Hippocampal formation (tissue), 2 donors: ENCODE measurements at places on chromosomes 11 and 22.
A peak's percentile ranks its signal among the peaks of the same experiment; 100 is the strongest.

GRCh38 chr22:46595545-46595944, 24.6 kb upstream of the GRAMD4 start:
- no peak for DNase-seq

GRCh38 chr11:73195191-73196007, 22.7 kb upstream of the P2RY2 start:
- no peak for DNase-seq

DNA sequence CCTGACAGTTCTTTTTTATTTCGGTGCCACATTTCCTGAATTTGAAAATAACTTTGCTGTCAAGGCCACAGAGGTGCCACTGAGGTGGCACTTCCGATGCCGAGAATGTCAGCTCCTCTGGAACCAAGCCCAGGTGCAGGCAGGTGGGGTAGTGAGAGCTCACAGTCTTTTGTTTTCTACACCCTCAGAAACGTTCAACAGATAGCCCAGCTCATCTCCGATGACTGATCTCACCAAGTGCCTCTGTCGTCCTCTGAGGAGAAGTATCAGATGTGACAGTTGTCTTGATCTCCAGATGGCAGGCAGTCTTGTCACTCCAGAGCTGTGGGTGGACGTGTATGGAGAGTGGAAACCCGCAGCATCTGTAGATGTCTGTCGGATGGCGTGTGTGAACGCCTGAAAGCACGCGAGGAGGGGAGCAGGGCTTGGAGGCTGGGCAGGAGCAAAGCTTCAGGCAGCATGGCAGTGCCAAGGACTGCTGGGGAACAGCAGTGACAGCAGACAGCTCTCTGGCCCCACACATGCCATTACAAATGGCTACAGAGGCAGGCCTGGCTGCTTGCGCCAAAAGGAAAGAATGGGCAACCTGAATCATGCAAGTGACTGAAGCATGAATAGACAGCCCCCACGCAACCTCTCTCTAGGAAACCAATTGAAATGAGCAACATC, 877.0 kb downstream of the OPCML start:
- DNase-seq, result no peak

- DNase-seq, result no peak
These were observed 6.4 kb downstream of the MMP12 start for GRCh38 chr11:102868339-102868738.

- no peak for DNase-seq
These were observed 83.7 kb upstream of the ARHGAP32 start for GRCh38 chr11:129275828-129276227.

DNA sequence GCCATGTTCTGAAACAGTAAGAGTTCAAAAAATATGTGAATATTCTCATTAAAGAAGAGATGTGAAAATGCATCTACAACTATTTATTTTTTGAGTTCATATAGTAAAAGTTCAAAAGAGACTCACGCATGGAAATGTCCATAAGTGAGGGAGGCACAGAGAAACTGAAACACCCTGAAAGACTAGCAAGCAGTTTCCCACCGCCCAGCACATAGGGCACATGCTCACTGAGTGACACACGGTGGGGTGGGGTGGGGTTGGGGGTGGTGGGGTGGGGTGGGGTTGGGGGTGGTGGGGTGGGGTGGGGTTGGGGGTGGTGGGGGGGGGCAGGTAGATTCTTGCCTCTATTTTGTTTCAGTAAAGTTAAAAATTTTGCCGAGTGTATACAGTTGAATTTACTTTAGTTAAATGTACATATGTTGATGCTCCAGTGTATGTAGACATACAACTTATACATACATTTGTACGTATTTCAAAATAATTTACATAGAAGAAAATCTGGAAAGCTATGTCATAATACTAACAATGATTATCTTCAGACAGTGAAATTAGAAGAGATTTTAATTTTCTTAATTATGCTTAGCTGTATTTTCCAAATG, 6.3 kb downstream of the CCDC34 start:
- DNase-seq, result no peak

DNA sequence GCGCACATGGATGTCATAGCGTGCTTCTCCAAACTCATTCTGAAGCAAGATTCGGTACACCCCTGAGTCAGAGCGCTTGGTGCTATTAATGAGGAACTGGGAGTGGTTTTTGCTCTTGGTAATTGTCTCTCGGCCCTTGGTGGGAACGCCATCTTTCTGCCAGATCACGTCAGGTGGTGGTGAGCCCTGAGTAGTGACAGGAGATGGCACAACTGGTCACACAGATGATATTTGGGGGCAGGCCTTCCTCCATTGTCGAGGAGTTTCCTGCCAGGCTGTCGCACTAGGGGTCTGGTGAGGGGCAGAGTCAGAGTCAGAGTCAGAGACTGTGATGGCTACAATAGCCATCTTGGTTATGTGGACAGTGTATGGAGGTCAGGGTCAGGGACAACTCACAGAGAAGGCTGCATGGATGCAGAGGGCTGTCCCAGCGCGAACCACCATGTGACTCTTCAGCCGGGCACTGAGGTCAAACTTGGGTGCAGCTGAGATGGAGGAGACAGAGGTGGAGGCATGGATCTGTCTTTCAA, 9.3 kb downstream of the TMEM86A start:
- DNase-seq, result no peak

DNA sequence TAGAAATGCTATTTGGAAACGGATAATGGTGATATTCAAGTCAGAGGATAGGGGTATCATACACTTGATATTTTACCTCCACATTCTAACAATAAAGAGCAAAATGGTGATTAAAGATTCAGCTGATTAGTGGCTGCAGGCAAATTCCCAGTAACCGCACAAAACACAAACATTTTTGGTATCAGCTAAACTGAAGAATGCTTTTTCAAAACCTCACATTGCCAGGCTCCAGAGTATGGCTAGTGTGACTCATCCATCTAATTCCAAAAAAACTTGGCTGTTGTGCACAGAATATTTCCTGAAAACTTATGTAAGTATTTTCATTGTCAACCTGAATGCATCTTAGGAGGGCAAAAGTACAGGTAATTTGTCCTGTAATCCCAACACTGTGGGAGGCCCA, 10.9 kb downstream of the SRPRA start:
- no peak for DNase-seq

DNA sequence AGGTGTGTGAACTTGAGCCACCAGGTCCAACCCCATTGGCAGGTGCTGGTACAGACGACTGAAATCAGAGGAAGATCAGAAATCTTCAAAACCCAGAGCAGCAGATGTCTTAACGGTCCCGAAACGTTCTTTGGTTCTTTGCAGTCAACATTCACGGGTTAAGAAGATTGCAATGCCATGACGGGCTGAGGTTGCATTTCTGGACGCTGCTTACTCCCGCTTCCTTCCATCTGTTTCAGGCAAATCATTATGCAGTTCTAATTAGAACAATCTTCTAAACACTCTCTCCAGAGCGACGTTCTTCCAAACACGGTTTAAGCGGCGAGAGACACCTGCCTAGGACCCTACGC, 492 bp upstream of the LUZP2 start:
- DNase-seq, result no peak

GRCh38 chr11:98772893-98773292, 247.9 kb upstream of the CNTN5 start:
- DNase-seq, result no peak

- DNase-seq, result peak; percentile 36
These were observed 76.0 kb downstream of the TRIM29 start for GRCh38 chr11:120061761-120062560.

- peak; percentile 28 for DNase-seq
These were observed 9.4 kb downstream of the IGSF9B start for GRCh38 chr11:133947321-133947756.

DNA sequence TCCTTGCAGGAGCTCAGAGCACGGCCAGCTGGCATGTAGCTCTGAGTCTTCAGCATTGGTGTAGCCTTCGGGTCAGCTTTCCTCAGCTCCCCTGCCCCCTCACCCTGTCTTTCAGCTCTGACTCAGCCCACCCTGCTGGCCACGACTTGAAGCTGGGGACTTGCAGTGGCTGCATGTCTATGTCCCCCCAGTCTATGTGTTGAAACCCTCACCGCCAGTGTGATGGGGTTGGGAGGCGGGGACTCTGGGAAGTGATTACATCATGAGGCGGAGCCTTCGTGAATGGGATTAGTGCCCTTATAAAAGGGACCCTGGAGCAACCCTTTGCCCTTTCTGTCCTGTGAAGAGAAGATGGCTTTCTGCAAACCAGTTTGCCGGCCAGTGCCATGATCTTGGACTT, 111.1 kb downstream of the CTTN start:
- DNase-seq, result no peak

DNA sequence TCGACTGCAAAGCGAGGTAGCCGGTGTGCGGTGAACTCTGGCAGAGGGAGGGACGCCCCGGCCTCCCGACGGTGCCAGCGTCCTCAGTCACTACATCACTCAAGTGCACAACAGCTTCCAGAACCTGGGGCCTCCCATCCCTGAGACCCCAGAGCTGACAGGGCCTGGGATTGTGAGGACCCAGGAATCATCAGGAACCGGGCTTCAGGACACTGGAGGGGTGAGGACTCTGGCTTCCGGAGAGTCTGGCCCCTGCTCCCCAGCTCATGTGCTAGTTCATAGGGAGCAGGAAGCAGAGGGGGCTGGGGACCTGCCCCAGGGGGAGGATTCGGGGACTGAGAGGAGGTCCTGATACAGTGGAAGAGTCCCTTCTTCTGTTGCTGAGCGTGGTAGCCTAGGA, 4.6 kb downstream of the ART5 start:
- DNase-seq, result no peak

DNA sequence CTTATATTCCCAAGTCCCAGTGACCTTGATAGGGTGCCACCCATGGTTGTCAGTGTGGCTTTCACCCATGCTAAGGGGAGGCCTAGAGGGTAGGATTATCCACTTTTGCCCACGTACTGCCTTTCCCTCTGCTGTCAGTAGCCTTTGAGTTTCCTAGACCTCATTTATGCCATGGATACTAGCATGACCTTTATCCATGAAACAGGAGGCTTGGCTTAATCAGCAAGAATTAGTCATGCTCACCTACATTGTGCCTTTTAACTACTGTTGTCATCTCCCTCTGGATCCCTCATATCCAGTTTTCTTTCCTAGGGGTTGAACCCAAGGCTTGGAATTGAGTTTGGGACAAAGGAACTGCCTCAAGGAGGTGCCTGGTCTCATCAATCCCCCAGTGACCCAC, 716.7 kb downstream of the NTM start:
- DNase-seq, result no peak

DNA sequence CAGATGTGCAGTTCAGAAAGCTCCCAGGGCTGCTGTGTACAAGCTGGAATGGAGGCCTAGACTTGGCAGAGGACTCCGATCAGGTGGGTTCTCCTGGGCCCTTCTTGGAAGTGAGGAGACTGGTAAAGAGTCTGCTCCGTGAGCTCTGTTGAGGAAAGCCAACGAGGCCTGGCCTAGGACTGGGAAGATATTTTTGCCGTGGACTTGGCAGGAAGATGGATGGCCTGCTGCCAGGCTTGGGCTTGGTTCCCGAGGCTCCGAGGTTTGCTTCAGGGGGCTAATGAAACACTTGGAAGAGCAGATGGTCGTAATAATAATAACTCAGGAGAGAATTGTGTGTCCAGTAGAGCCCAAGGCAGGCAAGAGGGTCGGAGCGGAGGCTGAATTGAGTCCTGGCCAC, 3.9 kb downstream of the GALR3 start:
- DNase-seq, result peak; percentile 44

GRCh38 chr11:88208745-88209144, 33.5 kb upstream of the RAB38 start:
- no peak for DNase-seq

DNA sequence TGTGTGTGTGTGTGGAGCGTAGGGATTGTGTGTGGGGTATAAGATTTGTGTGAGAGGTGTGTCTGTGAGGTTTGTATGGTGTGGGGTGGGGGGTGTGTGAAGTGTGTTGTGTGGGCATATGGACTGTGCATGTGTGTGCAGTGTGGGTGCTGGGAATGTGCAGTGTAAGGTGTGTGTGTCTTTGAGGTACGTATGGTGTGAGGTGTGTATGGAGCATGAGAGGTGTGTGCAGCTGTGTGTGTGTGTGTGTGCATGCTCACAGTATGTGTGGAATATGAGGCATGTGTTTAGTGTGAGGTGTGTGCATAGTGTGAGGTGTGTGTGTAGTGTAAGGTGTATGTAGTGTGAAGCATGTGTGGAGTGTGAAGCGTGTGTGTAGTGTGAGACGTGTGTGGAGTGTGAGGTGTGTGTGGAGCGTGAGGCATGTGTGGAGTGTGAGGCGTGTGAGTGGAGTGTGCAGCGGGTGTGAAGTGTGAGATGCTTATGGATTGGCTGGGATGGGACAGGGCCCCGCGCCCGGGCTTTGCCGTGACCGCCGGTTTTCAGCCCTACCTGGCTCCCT, 1.7 kb upstream of the TMPRSS6 start:
- no peak for DNase-seq

- no peak for DNase-seq
These were observed 63.0 kb downstream of the HORMAD2 start for GRCh38 chr22:30143265-30143664.

- DNase-seq, result no peak
These were observed 38.5 kb downstream of the TNRC6B start for GRCh38 chr22:40216041-40216756.

DNA sequence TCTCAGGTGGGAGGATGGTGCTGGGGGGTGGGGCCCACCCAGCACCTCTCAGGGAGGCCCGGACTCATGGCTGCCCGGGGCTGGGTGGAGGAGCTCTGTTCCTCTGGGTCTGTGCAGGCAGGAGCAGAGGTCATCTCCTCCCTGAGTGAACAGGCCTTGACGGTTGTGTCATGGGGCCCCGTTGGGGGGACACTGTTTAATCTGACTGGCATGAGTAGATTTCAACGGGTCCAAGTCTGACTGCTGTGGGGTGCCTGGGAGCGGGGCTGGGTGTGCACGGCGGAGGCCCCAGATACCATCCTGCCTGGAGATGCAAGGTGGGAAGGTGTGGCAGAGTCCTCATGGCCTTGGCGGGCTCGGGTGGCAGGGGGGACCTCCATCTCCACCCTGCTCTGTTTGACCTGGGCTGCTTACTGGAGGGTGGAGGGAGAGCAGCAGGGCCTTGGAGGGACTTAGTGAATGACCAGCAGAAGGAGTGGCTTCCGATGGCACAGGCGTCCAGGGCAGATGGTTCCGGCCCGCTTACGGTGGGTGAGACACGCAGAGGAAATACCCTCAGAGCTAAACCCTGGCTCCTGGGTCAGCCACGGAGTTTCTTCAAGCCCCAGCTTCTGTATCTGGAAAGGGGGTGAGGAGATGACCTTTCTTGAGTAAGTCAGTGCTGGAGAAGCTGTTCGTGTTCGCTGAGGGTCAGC, 48.7 kb downstream of the SMIM38 start:
- DNase-seq, result no peak

DNA sequence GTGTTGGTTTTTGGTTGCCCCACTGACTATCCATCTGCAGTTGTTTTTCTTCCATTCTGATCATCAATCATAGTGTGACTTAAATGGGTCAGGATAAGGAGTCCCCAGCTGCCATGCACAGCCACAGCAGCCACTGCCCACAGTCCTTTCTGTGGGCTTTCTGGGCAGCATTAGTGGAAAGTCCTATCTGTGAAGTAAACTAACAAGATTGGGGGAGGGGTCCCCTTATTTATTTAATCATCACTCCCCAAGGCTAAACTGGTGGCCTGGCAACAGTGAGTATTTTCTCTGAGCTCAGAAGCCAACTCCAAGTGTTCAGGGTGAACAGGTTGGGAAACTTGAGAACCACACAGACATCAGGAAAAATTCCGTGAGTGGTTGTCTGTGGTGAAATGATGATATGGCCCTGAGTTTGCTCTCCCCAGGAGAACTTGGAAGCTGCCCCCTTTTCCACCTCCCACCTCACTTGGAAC, 145.0 kb downstream of the CCDC34 start:
- DNase-seq, result no peak
